ENCODE measurements at places on chromosomes 3 and 15.

- H3K27me3 ChIP-seq, result no peaks in the 10 kb centered on the region
- H3K4me1 ChIP-seq, result peaks cover 4% of the 10 kb centered on the region
- ATAC-seq, result no peak
- H3K4me3 ChIP-seq, result no peak overlapping the region
- H3K36me3 ChIP-seq, result no peaks in the 10 kb centered on the region
- no peak overlapping the region for H3K27ac ChIP-seq
Observed at GRCh38 chr3:37642670-37643598, 218.7 kb upstream of the CTDSPL start.

DNA sequence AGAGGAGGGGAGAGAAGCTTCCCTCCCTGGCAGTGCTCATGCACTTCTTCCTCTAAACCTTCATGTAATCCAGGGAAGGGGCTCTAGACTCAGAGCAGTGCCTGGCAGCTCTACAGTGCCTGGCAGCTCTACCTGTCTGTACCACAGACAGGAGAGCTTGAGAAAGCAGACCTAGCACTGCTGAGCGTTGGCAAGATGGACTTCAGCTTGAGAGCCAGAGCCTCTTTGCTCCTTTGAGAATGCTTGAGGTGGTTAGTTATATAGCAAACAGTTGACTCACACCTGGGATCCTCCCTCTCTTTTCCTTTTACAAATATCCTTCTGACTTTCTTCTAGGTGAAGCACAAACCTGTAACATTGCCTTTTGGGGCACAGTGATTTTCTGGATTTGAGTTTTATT lies 20.9 kb downstream of the FBXO22 start:
- H3K36me3 ChIP-seq, result no peaks in the 10 kb centered on the region
- no peak for ATAC-seq
- H3K4me3 ChIP-seq, result no peak overlapping the region
- peaks cover 21% of the 10 kb centered on the region for H3K4me1 ChIP-seq
- no peak overlapping the region for H3K27ac ChIP-seq

DNA sequence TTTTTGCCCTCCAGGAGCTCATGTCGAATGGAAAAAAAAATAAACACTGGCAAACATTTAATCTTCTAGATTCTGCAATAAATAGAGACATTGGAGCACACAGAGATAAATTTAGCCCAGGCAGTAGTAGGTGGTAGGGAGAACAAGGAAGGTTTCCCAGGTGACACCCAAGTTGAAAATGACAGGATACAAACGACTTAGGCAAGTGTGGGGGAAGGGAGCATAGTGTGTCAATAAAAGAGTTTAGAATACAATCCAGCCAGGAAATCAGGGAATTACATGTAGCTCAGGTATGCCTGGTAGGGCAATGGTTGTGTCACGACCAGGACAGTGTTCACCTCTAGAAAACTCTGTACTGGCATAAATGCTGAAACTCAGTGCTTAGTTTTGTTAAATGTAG lies 364.6 kb upstream of the AGTR1 start:
- H3K27me3 ChIP-seq, result no peaks in the 10 kb centered on the region
- no peak overlapping the region for H3K4me3 ChIP-seq
- no peak overlapping the region for H3K27ac ChIP-seq
- H3K4me1 ChIP-seq, result no peaks in the 10 kb centered on the region

DNA sequence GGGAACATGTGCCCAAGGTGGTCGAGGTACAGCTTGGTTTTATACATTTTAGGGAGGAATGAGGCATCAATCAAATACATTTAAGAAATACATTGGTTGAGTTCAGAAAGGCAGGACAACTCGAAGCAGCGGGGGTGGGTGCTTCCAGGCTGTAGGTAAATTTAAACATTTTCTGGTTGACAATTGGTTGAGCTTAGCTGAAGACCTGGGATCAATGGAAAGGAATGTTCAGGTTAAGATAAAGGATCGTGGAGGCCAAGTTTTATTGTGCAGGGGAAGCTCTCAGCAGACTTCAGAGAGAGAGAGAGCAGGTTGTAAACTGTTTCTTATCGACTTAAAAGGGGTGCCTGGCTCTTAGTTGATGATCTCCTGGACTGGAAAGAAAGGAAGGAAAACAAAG lies 11.3 kb downstream of the CPN2 start:
- no peaks in the 10 kb centered on the region for H3K4me1 ChIP-seq
- no peak overlapping the region for H3K27ac ChIP-seq
- H3K4me3 ChIP-seq, result no peak overlapping the region
- H3K36me3 ChIP-seq, result no peaks in the 10 kb centered on the region
- ATAC-seq, result no peak

DNA sequence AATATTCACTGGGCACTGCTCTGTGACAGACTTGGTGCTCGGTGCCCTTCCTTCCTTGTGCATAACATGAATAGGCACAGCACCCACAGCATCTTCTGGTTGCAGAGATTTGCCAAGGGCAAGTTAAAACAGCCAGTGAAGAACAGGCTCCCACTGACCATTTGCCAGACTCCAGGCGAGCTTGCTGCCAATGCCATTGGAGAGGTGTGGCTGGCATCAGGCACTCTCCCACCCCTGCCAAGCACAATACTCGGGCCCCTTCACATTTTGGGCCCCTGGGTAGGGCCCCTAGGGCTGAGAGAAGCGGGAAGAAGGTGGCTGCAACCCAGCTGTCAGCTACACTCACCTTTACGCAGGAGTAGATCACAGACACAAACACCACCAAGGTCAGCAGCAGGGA lies 112.1 kb downstream of the SEC22A start:
- no peak overlapping the region for H3K4me3 ChIP-seq
- ATAC-seq, result no peak
- no peak overlapping the region for H3K27ac ChIP-seq
- no peaks in the 10 kb centered on the region for H3K4me1 ChIP-seq
